ENCODE measurements at places on chromosomes 3 and 15. TPM values are rescaled to one million over a fixed set of nuclear protein-coding genes. Genes with fewer than 3 reads are reported as not detected.
A peak's percentile ranks its signal among the peaks of the same experiment; 100 is the strongest.

SERPINI2 gene
- total RNA-seq = not detected

TMEM207 gene
- not detected for total RNA-seq

APBA2 gene
- 61.7 TPM for total RNA-seq

NFKBIZ gene
- total RNA-seq = 70.2 TPM

ST8SIA2 gene
- not detected for total RNA-seq

GOLGA6D gene
- total RNA-seq = not detected

GASK1A gene
- total RNA-seq = 1.9 TPM

CPEB1 gene
- 3.3 TPM for total RNA-seq

COMMD2 gene
- total RNA-seq = 22.7 TPM

CTXN2 gene
- total RNA-seq = not detected

- no peaks in the 10 kb centered on the region for H3K4me1 ChIP-seq
- no peak overlapping the region for H3K4me3 ChIP-seq
- no peaks in the 10 kb centered on the region for H3K36me3 ChIP-seq
These were observed 35.6 kb downstream of the AGBL1 start for GRCh38 chr15:86115145-86115801.

- H3K36me3 ChIP-seq = no peaks in the 10 kb centered on the region
- peaks cover 26% of the 10 kb centered on the region for H3K27me3 ChIP-seq
- no peaks in the 10 kb centered on the region for H3K4me1 ChIP-seq
- no peak for DNase-seq
- no peak overlapping the region for H3K27ac ChIP-seq
These were observed 19.7 kb downstream of the IL16 start for GRCh38 chr15:81216422-81216821.

GRCh38 chr3:148075771-148076716, 621.7 kb upstream of the AGTR1 start:
- H3K4me1 ChIP-seq = no peaks in the 10 kb centered on the region
- H3K36me3 ChIP-seq = no peaks in the 10 kb centered on the region
- no peaks in the 10 kb centered on the region for H3K27me3 ChIP-seq
- H3K4me3 ChIP-seq = no peak overlapping the region

DNA sequence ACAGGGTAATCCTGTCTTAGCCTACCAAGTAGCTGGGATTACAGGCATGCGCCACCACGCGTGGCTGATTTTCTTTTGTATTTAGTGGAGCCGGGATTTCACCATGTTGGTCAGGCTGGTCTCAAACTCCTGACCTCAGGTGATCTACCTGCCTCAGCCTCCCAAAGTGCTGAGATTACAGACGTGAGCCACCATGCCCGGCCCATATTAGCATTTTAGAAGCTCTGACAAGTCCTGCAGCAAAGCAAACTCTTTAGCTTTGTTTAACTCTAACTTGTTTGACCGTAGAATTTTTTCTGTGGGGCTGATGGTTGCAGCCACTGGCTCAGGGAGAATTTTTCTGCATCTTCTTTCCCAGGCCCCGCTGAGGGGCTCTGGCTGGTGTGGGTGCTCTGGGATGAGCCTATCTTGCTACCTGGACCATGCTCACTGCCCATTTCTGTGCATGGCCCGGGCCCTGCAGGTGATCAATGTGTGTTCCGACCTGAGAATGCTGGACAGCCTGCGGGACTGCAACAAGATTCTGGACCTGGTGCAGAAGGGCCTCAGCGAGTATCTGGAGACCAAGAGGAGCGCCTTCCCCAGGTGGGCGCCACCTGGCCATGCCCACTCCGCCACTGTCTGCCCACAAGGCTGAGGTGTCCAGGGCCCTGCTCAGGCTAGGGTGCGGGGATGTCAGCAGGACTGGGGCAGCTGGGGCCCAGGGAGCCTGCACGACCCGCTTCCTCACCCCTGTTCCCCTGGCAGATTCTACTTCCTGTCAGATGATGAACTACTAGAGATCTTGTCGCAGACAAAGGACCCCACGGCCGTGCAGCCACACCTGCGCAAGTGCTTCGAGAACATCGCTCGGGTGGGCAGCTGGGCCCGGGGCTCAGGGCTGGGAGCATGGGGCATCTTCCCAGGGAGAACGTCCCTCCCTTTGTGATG, 41.3 kb downstream of the DNAH1 start:
- H3K36me3 ChIP-seq = no peaks in the 10 kb centered on the region
- H3K4me1 ChIP-seq = no peaks in the 10 kb centered on the region
- H3K27ac ChIP-seq = no peak overlapping the region
- DNase-seq = no peak
- no peaks in the 10 kb centered on the region for H3K27me3 ChIP-seq

DNA sequence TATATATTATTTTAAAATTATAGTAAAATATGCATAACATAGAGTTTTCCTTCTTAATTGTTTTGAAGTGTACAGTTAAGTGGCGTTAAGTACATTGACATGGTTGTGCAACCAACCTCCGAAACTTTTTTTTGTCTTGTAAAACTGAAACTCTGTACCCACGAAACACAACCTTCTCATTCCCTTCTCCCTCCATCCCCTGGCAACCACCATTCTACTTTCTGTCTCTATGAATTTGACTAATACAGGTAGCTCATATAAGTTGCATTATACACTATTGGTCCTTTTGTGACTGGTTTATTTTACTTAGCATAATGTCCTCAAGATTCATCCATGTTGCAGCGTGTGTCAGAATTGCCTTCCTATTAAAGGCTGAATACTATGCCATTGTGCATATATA, 179.4 kb downstream of the SATB1 start:
- no peaks in the 10 kb centered on the region for H3K27me3 ChIP-seq
- no peak overlapping the region for H3K4me3 ChIP-seq
- H3K4me1 ChIP-seq = peaks cover 12% of the 10 kb centered on the region
- no peaks in the 10 kb centered on the region for H3K36me3 ChIP-seq
- no peak for DNase-seq

- H3K27ac ChIP-seq = peak overlapping the region; percentile 91
- H3K27me3 ChIP-seq = no peaks in the 10 kb centered on the region
- H3K4me1 ChIP-seq = peaks cover 83% of the 10 kb centered on the region
- DNase-seq = peak; percentile 93
- no peaks in the 10 kb centered on the region for H3K36me3 ChIP-seq
These were observed 103.3 kb upstream of the GALNT15 start for GRCh38 chr3:16071206-16071605.

GRCh38 chr3:33900440-33900808, 102.0 kb downstream of the PDCD6IP start:
- no peak for DNase-seq
- H3K36me3 ChIP-seq = no peaks in the 10 kb centered on the region
- H3K4me3 ChIP-seq = no peak overlapping the region

- no peaks in the 10 kb centered on the region for H3K36me3 ChIP-seq
- H3K27ac ChIP-seq = no peak overlapping the region
- no peak for DNase-seq
- H3K4me3 ChIP-seq = no peak overlapping the region
These were observed 139.1 kb upstream of the P2RY1 start for GRCh38 chr3:152695840-152696239.

DNA sequence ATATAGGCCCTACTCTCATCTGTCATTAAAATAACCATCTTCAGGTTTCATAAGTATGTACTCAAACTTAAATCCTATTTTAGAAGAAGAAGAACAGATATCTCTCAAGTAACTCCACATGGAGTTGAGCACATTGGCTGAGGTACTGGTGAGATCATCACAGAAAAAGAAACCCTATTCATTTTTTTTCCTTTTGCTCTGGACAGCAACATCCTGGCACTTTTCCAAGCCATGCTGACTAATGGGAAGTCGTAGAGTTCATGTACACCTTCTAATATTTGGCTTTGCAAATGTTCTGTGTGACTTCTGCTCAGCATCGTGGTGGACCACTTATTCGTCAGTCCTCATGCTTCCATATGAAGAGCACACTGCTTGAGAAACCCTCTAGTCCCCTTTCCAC, 336.0 kb upstream of the KCNH8 start:
- H3K27ac ChIP-seq = no peak overlapping the region
- H3K36me3 ChIP-seq = no peaks in the 10 kb centered on the region
- peak; percentile 95 for DNase-seq

DNA sequence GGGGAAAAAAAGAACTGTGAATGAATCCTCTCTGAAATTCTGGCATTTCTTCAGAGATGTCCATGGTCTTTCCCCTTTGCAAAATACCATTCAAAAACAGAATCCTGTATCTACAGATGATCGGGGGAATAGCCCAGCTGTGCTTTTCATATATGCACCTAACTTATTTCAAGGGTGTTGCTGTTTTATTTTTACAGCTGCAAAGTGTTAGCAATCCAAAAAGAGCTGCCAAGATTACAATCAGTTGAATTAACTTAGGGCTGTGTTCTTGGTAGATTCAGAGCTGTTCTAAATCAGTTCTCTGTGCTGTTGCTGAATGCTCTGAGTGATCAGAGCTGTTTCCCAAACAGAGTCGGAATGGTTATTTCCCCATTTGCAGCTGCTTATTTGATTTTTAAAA, 175.7 kb upstream of the SEMA6D start:
- no peak overlapping the region for H3K4me3 ChIP-seq
- H3K36me3 ChIP-seq = no peaks in the 10 kb centered on the region
- DNase-seq = no peak
- H3K27me3 ChIP-seq = no peaks in the 10 kb centered on the region
- peaks cover 5% of the 10 kb centered on the region for H3K4me1 ChIP-seq
- H3K27ac ChIP-seq = no peak overlapping the region

- H3K27me3 ChIP-seq = no peaks in the 10 kb centered on the region
- DNase-seq = no peak
- no peaks in the 10 kb centered on the region for H3K4me1 ChIP-seq
- H3K36me3 ChIP-seq = no peaks in the 10 kb centered on the region
These were observed 11.2 kb downstream of the MAP1A start for GRCh38 chr15:43528542-43529007.

DNA sequence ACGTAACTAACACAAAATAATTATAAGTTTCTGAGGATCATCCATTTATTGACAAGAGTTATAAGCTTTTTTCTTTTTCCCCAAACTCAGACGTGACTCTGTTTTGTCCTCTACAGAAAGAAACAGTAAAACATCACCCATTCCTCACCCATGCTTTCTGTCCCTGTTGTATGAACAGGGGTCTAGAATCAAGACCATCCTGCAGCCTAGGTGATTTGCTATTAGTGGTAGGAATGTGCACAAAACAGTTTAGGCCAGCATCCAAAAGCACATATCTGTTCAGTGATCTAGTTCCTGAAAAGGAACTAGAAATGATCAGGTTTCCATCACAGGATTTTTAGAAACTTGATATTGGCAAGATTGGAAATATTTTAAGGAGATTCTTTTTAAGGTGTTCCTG, 527.6 kb downstream of the SOX2 start:
- no peaks in the 10 kb centered on the region for H3K27me3 ChIP-seq
- peaks cover 8% of the 10 kb centered on the region for H3K4me1 ChIP-seq
- no peak overlapping the region for H3K27ac ChIP-seq

DNA sequence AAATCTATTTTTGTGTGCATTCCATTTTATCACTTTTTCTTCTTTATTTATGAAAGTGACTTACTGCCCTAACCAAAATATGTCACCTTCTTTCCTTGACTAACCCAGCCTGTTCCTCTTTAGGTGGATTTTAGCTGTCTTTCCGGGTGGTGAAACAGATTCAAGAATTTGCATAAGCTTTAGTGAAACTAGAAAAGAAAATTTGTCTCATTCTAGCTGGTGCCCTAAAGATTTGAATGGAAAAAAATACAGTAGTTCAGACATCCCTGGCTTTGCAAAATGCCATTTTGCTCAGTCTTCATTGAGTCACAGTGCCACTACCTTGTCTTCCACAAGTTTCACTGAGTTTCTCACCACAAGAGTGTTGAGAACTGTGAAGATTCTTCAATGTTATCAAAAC, 28.2 kb upstream of the CCDC50 start:
- no peak for DNase-seq
- no peaks in the 10 kb centered on the region for H3K36me3 ChIP-seq
- H3K27ac ChIP-seq = no peak overlapping the region
- H3K27me3 ChIP-seq = no peaks in the 10 kb centered on the region
- H3K4me1 ChIP-seq = no peaks in the 10 kb centered on the region

DNA sequence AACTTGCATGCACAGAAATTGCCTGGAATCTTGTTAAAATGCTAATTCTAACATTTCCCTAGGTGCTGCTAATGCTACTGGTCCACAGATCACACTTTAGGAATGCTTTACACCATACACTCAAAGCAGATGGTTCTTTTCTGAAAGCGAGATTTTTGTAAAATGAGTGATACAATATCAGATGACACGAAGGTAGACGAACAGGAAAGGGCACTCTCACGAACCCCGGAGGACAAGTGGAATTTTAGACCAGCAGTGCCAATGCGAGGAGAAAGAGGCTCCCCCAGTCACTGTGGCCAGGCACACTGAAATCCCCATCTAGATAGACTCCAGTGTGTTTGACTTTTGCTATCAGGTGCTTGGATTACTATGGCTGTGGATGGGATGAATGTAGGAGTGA, 21.0 kb downstream of the FAIM start:
- peak; percentile 42 for DNase-seq
- H3K4me1 ChIP-seq = peaks cover 15% of the 10 kb centered on the region
- no peak overlapping the region for H3K27ac ChIP-seq
- no peaks in the 10 kb centered on the region for H3K27me3 ChIP-seq

DNA sequence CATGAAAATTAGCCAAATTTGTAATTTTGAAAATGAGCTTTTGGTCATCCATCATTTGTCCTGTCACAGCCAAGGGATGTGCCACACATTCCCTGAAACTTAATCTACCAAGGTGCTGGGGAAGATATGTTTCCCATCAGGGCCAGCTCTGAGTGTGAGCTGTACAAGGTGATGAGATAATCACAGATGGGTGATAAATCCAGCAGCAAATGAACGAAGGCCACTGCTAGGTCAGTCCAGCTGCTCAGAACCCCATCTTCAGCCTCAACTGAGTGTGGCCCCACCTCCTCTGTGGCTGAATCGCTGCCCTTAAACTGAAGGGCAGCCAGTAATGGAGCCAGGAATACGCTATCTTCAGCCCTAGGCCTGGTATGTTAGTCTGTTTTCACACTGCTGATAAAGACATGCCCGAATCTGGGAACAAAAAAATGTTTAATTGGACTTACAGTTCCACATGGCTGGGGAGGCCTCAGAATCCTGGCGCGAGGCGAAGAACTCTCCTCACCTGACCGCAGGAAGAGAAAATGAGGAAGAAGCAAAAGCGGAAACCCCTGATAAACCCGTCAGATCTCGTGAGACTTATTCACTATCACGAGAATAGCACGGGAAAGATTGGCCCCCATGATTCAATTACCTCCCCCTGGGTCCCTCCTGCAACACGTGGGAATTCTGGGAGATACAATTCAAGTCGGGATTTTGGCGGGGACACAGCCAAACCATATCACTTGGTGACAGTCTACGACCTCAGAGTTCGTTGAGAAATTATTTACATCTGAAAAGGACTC, 553.0 kb downstream of the NTRK3 start:
- peaks cover 11% of the 10 kb centered on the region for H3K27me3 ChIP-seq
- no peak for DNase-seq
- H3K27ac ChIP-seq = no peak overlapping the region
- no peaks in the 10 kb centered on the region for H3K4me1 ChIP-seq

DNA sequence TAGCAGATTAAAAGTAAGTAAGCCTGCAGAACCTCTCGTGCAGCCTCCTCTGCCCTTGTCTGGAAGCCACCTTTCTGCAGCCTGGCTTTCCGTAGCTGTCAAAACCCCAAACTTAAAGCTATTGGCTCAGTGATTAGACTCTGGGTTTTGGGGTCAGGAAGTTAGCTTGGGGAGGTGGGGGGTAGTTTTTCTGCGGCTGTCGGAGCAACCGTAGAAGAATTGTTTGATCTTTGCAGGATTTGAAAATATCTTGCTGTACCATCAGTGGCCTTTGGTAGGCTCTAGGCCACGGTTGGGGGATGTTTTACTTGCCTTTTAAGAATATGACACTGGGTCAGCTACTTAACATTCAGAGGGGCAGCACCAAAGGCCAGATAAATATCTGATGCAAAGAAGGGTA, 88.4 kb upstream of the RASGRP1 start:
- no peak overlapping the region for H3K27ac ChIP-seq
- no peak overlapping the region for H3K4me3 ChIP-seq
- peaks cover 68% of the 10 kb centered on the region for H3K27me3 ChIP-seq
